Stimulated activated CD4-positive, alpha-beta T cell treated with anti-CD3 and anti-CD28 coated beads, Interleukin-2, amount 100 ng/mL, for 24 hours (primary cell): ENCODE measurements at places on chromosomes 1 and 21.

GRCh38 chr1:106957795-106958194, 98.7 kb upstream of the PRMT6 start:
- DNase-seq, result no peak

GRCh38 chr1:221620437-221621384, 121.2 kb downstream of the DUSP10 start:
- DNase-seq, result no peak

DNA sequence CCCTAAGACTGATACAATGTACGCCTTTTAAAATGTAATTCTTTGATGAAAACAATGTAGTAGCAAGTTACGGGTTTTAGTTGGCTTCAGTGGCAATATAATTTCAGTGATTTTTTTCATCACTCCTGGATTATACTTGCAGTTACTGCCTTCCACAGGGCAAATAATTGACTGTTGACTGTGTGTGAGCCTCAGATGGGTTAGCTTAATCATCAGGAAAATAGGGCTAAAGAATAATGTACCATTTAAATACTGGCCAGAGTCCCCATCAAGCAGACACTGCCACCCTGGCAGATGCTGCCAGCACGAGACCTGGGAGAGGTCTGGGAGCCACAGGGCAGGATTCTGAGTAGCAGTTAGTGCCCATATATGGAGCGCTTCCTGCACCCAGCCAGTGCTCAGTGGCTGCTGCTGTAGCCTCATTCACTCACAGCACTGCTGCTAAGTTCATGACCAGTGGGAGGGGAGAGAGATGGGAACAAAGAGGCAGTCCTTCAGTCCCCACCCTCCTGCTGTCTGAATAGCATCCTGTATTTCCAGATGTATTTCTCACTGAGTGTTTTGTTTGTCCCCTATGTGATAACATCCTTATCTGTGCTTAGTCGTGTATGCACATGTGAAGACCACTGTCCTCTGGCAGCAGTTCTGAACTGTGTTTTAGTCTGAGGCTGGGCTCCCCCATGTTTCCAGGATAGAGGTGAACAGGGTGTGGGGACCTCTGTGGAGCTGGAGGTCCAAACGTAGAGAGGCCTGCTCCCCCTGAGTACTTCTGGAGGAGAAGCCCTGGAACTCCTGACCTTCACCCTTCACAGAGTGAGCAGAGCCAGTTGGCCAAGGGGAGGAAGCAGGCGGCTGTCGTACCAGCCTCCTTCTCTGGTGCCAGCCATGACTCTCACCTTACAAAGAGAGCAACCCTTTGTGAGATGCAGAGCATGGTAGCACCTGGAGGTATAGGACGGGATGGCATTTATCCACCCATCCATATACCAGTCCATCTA, 80.4 kb downstream of the ADARB1 start:
- DNase-seq, result no peak

- no peak for DNase-seq
These were observed at the start of gene HMGCS2 for GRCh38 chr1:119768778-119769177. TSS of gene HMGCS2 (minus strand) at chr1:119768905. CDS start at chr1:119768844, 61 bp downstream.

DNA sequence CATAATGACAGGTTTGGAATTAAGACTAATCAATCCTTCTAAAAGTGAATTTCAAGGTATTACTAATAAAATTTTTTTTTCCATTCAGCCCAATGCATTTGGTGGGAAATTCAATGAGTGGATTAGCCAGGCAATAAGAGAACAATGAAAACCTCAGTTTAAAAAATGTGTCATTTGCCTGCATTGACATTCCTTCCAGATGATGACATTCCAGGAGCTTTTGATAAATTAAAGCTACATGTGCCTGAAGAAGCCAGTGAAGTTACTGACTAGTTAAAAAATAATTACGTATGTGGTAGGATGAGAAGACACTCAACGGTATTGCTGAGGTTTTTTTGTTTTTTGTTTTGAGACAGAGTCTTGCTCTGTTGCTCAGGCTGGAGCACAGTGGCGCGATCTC, 37.9 kb upstream of the RC3H1 start:
- DNase-seq, result no peak

DNA sequence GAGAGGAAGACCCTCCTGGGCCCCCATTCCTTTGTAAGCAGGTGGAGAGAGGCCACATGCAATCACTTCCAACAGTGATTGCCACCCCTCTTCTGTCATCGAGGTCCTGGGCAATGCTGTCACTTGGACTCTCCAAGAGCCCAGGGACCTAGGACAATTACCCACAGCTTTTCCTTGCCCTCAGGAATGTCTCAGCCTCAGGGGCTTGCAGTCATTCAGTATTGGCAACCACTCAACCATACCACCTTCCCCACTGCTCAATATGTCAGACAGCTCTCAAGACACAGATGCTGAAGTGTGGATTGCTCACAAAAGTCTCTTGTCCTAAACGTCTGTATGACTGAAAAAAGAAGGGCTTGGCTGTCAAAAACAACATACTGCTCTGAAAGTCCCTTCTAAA, 87.8 kb downstream of the PTPN14 start:
- no peak for DNase-seq

- peak; percentile 12 for DNase-seq
These were observed 27.5 kb upstream of the SLC30A1 start for GRCh38 chr1:211606332-211606913.

- DNase-seq, result no peak
These were observed 15.3 kb upstream of the SRSF10 start for GRCh38 chr1:23995431-23995837.

- no peak for DNase-seq
These were observed 570.1 kb upstream of the CXADR start for GRCh38 chr21:16942703-16943102.
